ENCODE measurements at places on chromosomes 5 and 9.
A peak's percentile ranks its signal among the peaks of the same experiment; 100 is the strongest.

GRCh38 chr5:172283020-172283861, at the start of gene UBTD2:
TSS of gene UBTD2 (minus strand) at chr5:172283764. CDS start at chr5:172283665, 99 bp downstream.
- DNase-seq = peak; percentile 28

- no peak for DNase-seq
Observed at GRCh38 chr5:375921-376798, 54.6 kb downstream of the AHRR start.

- no peak for DNase-seq
Observed at GRCh38 chr5:151236888-151237287, 13.0 kb upstream of the CCDC69 start.

DNA sequence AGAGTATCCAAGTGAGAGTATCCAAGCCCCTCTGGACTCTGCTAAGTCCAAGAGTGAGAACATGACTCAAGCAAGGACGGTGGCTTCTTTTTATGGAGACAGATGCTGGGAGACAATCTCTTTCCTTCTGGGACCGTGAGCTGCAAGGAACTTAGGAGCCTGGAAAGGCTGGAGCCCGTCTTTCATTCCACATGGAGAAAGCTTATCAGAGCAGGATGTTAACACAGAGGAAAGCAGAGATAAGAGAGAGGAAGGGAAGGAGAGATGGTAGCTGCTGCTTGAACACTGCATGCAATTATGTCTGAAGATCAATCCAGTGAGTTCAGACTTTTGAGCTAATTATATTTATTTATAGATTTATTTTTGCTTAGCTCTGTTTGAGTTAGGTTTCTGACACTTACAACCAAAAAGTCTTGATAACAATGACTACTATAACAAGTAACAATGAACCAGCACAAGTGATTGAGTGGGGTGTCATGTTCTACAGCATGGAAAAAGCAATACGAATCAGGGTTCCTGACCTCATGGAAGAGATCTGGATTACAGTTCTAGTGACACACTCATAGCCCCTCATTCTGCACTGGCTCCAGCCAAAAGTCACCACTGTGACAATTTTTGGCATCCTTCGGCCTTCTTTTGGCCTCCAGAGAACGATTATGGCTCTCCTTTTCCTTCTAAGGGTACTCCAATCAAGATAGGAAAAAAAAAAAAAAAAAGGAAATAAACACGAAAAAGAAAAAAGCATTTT, 71.5 kb downstream of the PRLR start:
- no peak for DNase-seq

DNA sequence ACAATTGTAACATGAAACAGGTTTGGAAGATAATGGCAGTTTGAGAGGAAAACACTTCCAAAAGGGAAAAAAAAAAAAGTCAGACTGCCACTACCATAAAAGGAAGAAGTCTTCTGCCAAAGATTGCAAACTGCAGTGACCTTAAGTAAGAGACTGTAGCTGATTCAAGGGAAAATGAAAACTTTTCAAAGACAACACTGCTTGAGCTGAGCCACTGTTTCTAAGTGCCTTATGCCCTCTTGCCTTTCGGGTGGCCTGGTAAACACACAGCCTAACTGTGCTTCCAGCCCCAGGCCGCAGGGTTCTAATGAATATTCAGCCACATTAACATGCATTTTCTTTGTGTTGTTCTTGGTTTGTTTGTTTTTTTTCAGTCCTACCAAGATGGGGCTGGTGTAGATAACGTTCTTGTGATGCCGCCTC, 354.6 kb downstream of the BNC2 start:
- no peak for DNase-seq

DNA sequence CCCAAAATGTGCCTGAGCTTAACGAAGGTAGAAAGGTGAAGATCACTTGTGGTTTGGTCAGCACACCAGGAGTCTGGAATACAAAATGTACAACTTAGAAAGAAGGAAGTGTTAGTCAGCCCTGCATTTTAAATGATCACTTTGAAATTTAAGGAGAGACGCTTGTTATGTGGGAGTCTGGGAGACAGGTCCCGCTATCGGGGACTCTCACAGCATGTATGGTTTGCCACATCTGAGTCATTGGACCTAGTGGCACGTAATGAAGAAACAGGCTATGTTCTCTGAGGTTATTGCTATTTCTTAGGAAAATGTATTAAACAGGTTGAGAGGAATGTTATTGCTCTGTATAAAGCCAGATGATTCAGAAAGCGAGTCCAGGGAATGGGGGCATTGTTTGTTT, 2362.5 kb upstream of the WWC1 start:
- no peak for DNase-seq

DNA sequence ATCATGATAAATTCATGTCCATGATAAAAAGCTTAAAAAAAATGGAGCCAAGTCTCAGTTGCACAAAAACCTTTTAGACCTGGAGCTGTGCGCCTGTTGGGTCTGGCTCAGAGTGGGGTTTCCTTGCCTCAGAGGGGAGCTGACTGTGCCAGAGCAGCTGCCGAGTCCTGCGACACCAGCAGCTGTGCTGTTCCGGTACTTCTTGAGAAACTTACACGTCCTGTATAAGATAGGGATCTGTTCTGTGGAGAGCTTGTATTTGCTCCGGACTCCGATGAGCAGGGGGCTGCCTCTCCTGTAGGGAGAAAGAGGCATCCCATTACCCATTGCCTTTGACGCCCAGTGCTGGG, 28.6 kb downstream of the GFPT2 start:
- DNase-seq = no peak

- no peak for DNase-seq
Observed at GRCh38 chr5:76810236-76810635, 8.6 kb upstream of the F2RL1 start.

GRCh38 chr5:151572657-151573368, 18.3 kb downstream of the FAT2 start:
- no peak for DNase-seq

- DNase-seq = no peak
Observed at GRCh38 chr5:68344447-68345111, 129.0 kb downstream of the PIK3R1 start.

DNA sequence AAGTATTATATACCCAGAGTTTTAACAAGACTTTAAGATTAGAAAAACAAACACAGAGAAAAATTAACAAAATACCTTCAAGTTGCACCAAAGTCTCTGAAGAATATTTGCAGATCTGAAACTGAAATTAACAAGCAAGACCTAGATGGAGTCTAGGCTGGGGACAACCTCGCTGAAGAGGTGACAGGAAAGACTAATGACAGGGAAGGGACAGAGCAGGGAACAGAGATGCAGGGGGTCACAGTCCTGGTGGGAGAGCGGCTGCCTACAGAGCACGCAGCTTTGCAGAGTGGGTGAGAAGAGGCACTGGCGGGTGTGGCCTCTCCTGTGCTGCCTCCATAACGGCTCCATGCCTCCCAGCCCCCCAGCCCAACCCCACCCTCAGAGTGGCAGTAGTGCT, 13.5 kb downstream of the RETREG1 start:
- no peak for DNase-seq

DNA sequence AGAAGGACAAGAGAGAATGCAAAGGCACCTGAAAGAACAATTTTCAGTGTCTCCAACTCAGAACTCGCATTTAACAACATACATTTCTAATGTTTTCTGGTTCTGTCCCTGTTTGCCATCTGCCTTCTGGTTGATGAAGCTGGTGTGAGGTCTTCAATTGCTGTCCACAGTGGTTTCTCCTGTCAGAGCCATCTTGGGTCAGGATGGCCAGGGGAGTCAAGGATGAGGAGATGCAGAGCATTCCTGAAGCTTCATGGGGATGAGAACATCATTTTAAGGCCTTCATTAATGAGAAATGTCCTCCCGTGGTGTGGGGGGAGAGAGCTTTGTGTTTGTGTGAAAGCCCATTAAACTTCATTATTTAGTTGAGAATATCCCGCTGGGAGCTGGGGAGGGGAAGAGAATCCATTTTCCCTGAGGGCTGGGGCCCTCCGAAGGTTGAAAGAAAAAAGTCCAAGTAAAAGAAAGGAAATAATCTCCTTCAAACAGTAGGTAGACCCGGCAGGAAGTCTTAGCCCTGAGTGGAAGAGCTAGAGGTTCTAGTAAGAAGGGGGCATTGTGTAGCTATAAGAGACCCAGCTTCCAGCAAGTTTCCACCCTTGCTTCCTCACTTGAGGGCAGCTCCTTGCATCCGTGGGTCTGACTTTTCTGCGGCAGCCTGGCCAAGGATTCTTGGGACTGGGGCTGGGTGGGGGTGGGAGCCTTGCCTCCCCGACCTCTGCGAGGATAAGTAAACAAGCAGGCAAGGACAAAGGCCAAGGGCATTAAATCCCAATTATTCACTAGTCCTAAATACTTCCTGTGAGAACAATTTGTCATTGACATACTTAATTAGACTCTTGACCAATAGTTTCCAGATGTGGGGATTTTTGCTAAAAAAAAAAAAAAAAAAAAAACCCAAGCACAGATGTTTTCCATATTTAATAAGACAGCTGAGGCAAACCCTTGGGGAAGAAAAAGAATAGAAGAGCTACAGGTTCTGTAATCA, 119.2 kb downstream of the MSX2 start:
- DNase-seq = no peak

GRCh38 chr5:146643776-146644175, 127.8 kb upstream of the GPR151 start:
- no peak for DNase-seq

- DNase-seq = no peak
Observed at GRCh38 chr5:173783371-173783770, 104.8 kb upstream of the CPEB4 start.

DNA sequence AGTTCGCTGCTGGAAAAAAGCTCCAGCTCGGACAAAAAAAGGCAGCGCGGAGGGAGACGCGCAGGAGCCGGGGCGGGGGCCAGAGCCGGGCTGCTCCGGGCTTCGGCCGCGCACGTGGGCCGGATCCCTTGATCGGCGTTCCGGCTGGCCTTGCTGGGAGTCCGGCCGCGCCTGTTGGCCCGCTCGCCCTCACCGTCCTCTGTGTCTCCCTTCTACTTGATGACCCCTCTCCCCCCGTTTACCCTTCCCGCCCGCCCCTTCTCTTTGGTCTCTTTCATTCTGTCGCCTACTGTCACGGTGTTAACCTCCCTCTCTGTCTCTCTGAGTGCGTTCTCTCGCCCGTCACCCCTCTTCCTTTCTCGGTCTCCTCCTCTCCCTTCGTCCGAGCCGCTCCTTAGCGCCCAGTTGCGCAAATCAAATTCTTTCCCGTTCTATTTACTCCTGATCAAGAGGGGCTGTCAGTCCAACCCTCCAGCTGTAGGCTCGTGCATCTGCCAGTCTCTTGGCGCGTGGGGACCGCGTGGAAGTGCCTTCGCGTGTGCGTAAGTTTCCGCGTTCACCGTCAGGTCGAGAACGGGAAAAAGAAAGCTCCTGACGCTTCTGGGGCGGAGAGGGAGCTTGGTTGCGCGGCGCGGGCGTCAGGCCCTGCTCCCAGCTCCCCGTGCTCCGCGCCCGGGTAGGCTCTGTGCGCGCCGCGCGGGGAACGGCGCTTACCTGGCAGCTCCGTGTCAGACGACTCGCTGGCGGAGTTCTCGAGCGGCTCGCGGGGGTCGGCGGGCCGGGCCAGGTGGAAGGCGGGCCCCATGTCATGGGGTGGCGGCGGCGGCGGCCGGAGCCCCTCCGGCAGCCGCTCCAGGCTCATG, 798 bp downstream of the PITX1 start:
- DNase-seq = no peak

- DNase-seq = no peak
Observed at GRCh38 chr9:87650611-87651295, 75.2 kb upstream of the CTSL start.

GRCh38 chr5:134555223-134555889, 29.9 kb downstream of the JADE2 start:
- DNase-seq = no peak

GRCh38 chr9:33414889-33415500, 12.6 kb upstream of the AQP7 start:
- DNase-seq = no peak

DNA sequence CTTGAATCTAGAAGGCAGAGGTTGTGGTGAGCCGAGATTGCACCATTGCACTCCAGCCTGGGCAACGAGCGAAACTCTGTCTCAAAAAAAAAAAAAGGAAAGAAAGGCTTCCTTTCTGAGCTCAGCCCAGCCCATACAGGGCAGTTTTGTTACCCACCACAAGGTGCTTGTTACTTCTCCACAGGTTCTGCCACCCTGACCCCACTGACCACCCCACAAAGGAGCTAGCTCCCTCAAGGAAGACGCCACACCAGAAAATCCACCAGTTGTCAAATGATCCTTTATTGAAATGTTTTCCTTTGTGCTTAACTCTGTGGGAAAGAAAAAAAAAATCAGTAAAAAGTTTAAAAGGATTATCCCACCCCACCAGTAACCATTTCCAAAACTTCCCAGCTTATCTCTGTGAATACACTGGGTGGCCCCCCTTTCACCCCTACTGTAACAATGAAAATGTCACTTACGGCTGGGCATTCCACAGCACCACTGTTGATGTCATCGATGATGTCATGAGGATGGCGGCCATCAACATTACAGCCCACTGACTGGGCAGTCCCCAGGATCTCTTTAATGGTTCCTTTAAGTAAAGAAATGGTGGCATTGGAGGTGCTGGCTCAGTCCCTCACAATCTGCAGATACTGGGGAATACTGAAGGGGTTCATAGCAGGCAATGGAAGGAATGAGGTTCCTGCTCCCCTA, 3.6 kb downstream of the RPL12 start:
- no peak for DNase-seq

GRCh38 chr9:2120926-2121689, 106.0 kb downstream of the SMARCA2 start:
- no peak for DNase-seq

DNA sequence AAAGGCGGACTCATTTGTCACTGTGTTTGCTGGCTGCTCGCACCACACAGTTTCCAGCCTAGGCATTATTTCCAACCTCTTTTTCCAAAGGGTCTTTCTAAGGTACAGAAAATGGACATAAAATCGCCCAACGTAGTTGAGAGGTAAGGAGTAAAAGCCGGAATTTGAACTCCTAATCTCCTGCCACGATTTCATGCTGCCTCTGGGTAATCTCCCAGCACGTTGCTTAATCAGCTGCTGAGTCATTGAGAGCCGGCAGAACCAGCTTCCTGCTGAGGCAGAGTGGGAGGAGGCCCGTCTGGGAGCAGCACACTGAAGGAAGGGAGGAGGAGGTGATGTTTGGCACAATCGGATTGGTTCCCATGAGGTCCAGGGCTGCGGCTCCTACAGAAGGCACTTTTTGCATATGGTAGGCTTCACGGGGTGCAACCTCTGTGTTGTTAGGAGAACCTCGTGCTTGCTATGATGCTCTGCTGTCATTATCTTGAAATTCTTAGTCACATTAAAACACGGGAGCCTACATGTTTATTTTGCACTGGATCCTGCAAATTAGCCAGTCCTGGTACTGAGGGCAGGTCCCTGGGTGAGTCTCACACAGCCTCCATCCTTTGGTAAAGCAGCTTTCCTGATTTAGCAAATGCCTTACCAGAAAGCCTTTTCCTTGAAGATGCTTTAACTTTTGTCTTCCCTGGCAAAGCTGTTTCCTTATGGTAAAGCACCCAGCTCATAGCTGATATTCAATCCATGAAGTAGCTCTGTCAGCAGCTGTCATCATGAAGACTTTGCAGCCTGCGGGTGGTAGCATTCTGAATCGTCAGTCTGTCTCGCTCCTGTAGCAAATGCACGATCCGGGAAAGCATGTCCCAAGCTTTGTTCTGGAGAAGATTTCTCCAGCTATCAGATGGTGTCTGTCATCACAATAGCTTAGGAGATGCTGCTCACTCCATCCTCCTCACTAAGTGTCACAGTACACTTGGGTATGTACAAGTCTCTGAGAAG, 191.6 kb upstream of the MSX2 start:
- peak; percentile 78 for DNase-seq

- DNase-seq = no peak
Observed at GRCh38 chr5:65364907-65365306, 116.8 kb downstream of the ADAMTS6 start.

GRCh38 chr5:1007221-1007680, 1.4 kb upstream of the NKD2 start:
- no peak for DNase-seq

GRCh38 chr9:122386311-122386872, 15.6 kb downstream of the PTGS1 start:
- DNase-seq = no peak
